ENCODE measurements at places on chromosomes 1 and 21.

GRCh38 chr21:35394049-35394448 is 344.9 kb upstream of the RUNX1 start:
- no peak for DNase-seq

GRCh38 chr1:51664421-51665240 is 47.7 kb downstream of the OSBPL9 start:
- DNase-seq = no peak

DNA sequence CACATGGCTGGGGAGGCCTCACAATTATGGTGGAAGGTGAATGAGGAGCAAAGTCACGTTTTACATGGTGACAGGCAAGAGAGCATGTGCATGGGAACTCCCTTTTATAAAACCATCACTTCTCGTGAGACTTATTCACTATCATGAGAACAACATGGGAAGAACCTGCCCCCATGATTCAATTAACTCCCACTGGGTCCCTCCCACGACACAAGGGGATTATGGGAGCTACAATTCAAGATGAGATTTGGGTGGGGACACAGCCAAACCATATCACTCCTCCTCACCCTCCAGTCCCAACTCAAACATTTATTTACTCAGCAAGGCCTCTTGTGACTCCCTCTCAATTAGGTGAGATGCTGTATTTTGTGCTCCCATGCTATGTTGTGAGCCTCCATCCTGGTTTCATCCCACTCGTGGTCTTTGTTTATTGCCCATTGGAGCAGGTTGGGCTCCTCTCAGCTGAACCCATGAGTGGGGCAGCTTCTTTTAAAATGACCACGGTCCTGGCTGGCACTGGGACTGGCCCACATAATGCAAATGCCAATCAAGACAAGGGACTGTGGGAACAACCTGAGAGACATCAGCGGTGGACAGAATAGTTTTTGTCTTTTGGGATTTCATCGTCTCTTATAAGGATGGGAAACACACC is 28.8 kb downstream of the IRF2BP2 start:
- no peak for DNase-seq

- no peak for DNase-seq
Measured at GRCh38 chr1:111099289-111099688, 40.6 kb downstream of the DRAM2 start.

- no peak for DNase-seq
Measured at GRCh38 chr1:67468066-67468718, 38.0 kb upstream of the SERBP1 start.
